Heart right ventricle (tissue), 16 donors: ENCODE measurements at places on chromosomes 1 and 21. TPM values are rescaled to one million over a fixed set of nuclear protein-coding genes. Genes with fewer than 3 reads are reported as not detected.

DNA sequence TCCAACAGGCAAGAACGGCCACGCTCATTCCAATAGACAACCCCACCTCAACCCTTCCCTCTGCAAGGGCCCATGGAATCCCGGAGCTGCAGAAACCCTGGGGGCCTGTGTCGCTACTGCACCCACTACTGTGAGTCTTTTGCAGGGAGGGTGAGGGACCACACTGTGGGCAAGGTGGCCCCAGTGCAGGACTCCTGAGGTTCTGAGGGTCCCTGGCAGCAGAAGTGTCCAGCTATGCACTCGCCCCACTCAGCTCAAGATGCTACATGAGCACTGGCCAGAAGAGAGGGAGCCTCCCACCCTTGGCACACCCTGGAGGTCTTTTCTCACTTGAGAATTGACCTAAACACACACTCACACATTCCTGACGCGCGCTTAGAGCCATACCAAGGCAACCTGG lies 2.1 kb upstream of the PAX7 start:
- DNase-seq = no peak

- peak; percentile 58 for DNase-seq
Measured at GRCh38 chr1:154837034-154837671, 32.9 kb downstream of the KCNN3 start.

The ZNF695 gene
- not detected for total RNA-seq

- peak; percentile 53 for DNase-seq
Measured at GRCh38 chr1:207084701-207085180, 3.9 kb upstream of the C4BPB start.

The TTLL10 gene
- not detected for total RNA-seq

GRCh38 chr1:16612332-16613172 lies 812 bp downstream of the NBPF1 start:
- DNase-seq = peak; percentile 61

The VANGL2 gene
- total RNA-seq = 2.9 TPM

GRCh38 chr1:155241069-155241679 lies 14.1 kb downstream of the ENTREP3 start:
- DNase-seq = no peak

DNA sequence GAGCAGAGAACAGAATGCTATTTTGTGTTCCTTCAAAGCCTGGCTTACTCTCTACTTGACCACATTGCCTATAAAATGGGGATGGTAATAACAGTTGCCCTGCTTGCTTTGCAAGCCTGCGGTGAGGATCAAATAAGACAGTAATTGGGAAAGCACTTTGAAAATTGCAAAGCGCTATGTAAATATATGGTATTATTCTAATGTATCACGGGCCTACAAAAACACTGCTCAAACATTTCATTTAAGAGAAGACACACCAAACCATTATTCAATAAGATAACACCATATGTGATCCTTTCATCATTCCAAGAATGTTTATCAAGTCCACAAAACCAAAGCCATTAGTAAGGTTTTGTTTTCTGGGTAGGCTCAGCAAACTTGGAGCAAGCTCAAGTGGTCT lies 208.4 kb downstream of the ROR1 start:
- no peak for DNase-seq

DNA sequence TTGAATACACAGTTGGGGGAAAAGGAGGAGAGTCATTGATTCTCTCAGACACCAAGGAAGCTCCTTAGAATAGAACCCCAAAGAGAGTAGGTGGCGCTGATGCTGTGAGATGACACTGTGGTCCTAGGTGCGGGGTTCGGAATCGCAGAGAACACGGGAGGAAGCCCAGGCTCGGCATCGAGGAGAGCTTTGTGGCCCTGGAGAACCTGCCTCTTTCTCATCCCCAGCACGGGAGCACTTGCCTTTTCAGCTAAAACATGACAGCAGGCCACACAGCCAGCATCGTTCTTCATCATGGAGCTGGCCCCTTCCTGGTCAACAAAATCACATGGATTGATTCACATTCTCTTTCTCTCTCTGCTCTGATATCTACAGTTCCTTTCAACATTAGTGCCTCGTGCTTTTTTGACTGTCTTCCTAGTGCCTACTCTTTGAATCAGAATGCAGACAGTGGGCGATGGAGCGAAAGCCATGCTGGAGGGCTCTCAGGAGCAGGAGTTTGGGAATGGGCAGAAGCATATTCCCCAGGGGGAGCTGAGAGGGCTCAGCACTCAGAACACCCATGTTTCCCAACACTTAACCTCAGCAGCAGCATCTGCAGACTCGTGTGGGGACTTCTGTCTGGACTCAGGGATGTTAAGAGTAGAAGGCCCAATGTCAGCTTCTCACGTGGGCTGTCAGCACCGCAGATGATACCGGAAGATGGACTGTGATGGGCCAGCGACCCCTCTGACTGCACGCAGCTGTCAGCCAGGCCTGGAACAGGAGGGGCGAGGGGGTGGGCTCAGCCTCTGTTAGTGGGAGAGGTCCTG lies 539.4 kb downstream of the KIF26B start:
- no peak for DNase-seq

DNA sequence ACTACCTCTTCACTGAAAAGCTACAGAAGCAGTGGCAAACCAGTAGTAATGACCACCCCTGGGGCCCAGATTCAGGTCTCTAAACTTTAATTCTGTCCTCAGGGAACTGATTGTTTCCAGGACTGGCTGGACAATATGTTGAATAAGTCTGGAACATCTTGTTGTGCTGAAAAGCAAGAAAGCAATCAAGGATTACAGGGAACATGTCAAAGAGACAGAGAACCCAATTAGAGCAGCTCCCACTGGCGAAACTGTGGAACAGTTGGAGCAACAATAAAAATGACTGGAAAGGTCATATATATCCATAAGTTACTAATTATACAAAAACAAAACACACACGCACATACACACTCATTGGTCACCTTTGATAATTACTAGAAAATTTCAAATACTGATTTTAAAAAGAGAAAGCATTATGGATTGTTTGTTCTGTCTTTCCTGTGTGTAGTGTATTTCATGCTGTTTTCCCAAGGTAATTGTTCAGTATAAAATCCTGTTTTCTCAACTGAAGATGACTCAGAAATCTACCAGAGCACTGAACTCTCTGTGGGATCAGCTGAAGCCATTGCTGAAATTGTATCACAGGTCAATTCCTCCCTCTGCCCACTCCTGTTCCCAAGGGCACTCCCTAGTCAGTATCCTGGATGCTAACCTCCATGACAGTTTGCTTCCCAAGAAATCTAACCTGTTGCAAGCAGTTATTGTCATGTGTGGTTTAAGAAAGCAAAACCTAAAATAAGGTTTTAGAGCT lies 83.6 kb upstream of the RGS1 start:
- no peak for DNase-seq

DNA sequence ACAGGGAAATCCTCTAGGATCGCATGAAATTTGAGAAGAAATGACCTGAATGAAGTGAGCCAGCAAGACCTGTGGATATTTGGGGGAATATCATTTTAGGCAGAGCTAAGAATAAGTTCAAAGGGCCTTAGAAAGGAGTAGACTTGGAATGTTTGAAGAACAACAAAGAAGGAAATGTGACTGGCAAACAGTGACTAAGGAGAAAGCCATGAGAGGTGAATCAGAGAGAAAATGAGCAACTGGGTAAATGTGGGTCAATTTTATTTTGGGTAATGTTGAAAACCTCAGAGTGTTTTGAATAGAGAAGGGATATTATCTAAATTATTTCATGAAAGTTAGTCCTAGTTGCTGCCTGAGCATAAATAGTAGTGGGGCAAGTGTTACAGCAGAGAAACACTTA lies 672.8 kb downstream of the LMO4 start:
- no peak for DNase-seq

DNA sequence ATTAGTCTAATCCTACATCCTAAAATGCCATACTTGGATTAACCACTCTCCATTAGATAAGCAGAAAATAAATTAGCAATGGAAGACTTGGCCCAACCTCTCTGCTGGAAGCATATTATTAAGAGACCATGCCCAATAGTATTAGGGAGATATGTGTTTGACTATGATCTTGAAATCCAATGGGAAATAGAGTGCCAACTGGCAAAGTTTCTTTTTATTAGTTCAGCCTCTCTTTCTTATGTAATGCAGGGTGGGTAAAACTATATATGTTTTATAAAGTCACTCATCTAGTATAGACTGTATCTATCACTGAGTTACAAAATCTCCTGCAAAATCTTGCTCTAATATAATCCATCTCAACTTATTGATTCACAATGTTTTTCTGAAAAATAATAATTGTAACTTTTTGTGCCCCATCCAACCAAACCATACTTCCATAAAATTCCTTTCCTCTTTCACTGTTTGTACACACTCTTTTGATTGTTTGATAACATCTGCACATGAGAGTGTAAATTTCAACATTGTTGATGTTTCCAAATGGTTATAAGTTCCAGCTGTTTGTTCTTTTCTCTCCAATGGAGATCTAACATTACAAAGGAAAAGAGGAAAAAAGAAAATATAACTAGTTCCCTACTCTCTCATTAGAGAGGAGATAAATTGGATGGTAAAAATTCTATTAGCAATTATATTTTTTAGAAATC lies 408.1 kb upstream of the ADGRL2 start:
- DNase-seq = no peak

The SH2D2A gene
- 0.59 TPM for total RNA-seq

DNA sequence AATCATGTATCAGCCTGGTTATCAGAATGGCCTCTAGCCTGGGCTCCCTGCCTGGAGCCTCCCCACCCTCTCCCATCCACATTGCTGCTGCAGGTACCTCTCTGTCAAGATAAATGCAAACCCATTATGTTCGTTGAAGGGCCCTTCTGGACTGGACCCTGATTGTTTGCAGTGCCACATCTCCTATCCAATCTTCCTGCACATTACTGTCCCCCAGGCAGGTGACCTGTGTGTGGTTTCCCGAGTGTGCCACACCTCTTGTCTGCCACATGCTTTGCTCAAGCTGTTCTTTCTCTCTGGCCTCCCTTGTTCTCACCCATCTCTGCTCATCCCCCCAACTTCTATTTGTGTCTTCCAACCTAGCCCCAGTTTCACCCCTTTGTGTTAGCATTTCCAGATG lies 32.4 kb downstream of the IER5 start:
- DNase-seq = no peak

The ZNF326 gene
- 11.2 TPM for total RNA-seq

GRCh38 chr1:24632832-24633175 lies 10.3 kb upstream of the SRRM1 start:
- no peak for DNase-seq

The SERINC2 gene
- 1.1 TPM for total RNA-seq

- no peak for DNase-seq
Measured at GRCh38 chr21:22898051-22898665, 1899.9 kb downstream of the NCAM2 start.
